ENCODE measurements at places on chromosomes 2 and 18.

DNA sequence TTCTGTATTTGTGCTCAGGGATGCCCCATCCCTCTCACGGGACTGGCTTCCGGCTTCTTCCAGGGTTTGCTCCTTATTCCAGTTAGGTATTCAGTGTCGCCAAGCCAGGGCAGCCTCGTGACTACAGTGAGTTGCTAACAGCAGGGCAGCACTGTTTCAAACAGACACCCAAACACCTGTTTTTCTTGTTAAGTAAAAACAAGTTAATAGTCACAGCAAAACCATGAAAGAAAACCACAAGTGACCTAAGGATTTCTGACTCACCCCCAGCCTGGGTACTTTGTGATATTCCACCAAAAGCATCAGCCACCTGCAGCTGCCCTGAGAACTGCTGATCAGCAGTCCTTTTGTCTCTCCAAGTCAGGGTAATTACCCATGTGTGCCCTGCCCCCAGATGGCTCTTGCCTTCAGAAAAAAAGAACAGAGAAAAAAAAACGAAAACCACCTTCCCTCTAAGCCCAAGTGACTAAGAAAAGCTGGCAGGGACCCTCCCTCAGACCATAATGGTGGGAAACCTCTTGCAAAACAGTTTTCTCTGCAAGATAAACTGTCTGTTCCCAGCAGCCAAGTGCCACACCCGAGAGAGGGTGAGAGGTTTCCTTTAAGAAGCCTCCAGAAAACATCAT, 178.2 kb downstream of the ANAPC1 start:
- H3K36me3 ChIP-seq = no peaks in the 10 kb centered on the region
- no peak for DNase-seq

DNA sequence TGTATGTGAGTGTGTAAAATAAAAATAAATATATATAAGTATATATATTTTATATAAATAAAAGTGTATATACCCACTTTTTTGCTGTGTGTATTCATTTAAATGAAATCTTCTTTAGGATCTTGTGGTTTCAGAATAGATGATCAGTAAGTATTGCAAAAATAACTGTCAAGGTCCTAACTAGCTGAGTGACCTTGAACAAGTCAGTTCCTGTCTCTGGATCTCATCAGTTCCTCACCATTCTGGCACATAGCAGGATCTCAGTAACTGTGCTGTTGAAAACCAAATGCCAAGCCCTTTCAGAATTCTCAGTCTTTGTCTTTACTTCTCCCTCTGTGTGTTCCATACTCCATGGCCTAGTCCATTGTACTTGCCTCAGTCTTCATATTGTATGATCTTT, 115.3 kb upstream of the CXCR4 start:
- DNase-seq = no peak
- H3K27me3 ChIP-seq = no peaks in the 10 kb centered on the region
- H3K27ac ChIP-seq = no peak overlapping the region
- no peaks in the 10 kb centered on the region for H3K36me3 ChIP-seq
- peaks cover 5% of the 10 kb centered on the region for H3K4me1 ChIP-seq
- no peak overlapping the region for H3K4me3 ChIP-seq

- no peak for DNase-seq
- no peak overlapping the region for H3K27ac ChIP-seq
- no peak overlapping the region for H3K4me3 ChIP-seq
Measured at GRCh38 chr2:200148366-200148765, 158.1 kb upstream of the SPATS2L start.

DNA sequence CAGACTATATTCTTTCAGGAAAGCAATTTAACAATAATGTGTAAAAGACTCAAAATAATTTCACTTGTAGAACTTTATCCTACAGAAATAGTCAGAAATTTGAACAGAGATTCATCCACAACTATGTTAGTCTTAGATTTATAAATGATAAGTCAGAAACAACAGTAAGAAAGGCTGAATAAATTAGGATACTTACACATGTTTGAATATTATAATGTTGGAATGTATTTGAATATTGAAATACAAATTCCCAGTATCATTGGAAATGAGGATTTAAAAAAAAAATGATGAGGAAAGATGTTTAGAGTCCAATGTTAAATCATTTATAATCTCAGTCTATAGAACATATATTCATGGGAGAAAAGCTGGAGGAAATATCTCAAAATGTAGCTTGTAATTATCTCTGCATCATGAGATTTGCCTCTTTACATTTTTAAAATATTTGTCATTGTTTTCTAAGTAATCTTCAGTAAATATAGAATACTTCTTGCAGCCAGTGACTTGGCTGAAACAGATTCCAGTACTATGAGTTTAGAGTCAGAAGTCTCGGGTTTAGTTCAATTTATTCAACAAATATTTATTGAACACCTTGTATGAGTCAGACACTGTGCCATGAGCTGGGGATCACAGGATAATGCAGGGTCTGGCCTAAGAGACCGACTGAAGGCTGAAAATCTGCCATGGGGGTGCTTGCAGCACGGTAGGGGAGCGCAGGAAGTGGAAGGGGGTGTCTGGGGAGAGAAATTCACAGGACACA, 32.3 kb downstream of the CXCR4 start:
- H3K4me1 ChIP-seq = no peaks in the 10 kb centered on the region
- DNase-seq = no peak
- no peaks in the 10 kb centered on the region for H3K36me3 ChIP-seq
- H3K27ac ChIP-seq = no peak overlapping the region

DNA sequence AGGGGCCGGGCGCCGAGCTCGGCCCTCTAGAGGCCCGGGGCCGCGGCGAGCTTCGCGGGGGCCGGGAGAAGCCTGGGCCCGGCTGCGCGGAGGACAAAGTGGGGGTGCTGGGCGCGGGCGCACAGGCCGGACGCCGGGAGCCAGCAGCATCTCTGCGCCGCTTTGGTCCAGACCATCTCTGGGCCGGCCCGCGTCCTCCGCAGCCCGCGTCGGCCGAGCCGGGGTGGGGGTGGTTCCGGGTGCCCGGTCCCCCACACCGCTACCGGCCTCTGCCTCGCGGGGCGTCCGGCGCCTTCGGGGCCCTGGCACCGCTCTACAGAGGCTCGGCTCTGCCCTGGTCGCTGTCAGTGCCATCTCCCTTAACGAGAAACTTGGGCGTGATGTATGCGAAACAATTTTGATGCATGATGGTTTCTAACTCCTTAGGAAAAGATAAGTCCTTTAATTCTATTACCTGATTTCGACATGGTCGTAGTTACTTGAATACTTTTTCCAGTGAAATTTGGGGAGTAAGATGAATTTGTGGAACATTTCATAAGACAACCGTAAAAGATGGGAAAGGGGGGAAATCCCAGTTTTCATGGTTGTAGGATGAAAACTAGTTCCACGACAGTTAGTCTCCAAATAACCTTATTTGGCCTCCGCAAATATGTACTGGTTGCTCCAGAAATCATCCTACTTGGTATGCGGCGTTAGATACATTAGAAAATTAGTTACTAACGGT, 562 bp downstream of the TWSG1 start:
- DNase-seq = peak; percentile 53
- peak overlapping the region; percentile 84 for H3K4me3 ChIP-seq
- no peaks in the 10 kb centered on the region for H3K36me3 ChIP-seq
- no peaks in the 10 kb centered on the region for H3K27me3 ChIP-seq

DNA sequence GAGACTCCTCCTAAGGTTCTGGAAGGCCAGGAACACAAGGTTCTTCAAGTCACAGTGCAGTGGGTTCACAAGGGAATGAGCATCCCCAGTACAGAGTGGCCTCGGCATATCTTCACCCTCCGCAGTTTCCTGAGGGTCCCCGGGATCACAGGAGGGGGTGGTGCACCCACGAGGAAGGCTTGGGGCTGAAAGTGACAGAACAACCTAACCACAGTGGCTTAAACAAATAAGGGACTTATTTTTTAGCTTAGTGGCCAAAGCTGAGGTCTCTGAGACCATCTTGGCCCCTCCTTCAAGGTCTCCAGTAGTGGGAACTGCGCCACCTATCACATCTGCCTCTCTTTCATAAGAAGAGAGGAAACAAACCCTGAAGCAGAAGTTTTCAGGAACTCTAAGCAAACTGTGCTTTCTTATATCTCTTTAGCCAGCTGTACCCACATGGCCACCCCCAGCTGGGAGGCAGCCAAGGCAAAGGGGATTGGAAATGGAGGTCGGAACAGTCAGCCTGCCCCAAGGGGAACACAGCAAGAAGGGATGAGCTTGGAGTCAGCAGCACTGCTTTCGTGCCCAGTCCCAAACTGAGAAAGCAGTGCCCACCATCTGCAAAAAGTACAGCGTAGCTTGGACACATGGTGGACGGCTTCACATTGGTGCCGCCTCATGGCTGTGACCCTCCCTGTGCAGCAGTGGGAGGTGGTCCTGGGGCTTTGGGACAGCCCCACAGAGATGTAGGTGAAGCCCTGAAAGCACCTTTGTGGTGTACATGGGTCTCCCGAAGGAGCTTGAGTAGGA, 260.0 kb upstream of the ID2 start:
- H3K4me1 ChIP-seq = no peaks in the 10 kb centered on the region
- H3K36me3 ChIP-seq = no peaks in the 10 kb centered on the region
- H3K27ac ChIP-seq = no peak overlapping the region
- DNase-seq = no peak
- no peak overlapping the region for H3K4me3 ChIP-seq
- H3K27me3 ChIP-seq = no peaks in the 10 kb centered on the region

GRCh38 chr2:85308896-85309555, 18.8 kb downstream of the TGOLN2 start:
- H3K4me1 ChIP-seq = no peaks in the 10 kb centered on the region
- H3K27ac ChIP-seq = peak overlapping the region; percentile 69
- H3K4me3 ChIP-seq = no peak overlapping the region
- H3K27me3 ChIP-seq = no peaks in the 10 kb centered on the region
- no peak for DNase-seq
- H3K36me3 ChIP-seq = peaks cover 6% of the 10 kb centered on the region

GRCh38 chr2:231221761-231222160, 23.3 kb downstream of the ARMC9 start:
- no peak overlapping the region for H3K27ac ChIP-seq
- peaks cover 5% of the 10 kb centered on the region for H3K4me1 ChIP-seq
- no peak for DNase-seq
- no peaks in the 10 kb centered on the region for H3K36me3 ChIP-seq
- no peak overlapping the region for H3K4me3 ChIP-seq

DNA sequence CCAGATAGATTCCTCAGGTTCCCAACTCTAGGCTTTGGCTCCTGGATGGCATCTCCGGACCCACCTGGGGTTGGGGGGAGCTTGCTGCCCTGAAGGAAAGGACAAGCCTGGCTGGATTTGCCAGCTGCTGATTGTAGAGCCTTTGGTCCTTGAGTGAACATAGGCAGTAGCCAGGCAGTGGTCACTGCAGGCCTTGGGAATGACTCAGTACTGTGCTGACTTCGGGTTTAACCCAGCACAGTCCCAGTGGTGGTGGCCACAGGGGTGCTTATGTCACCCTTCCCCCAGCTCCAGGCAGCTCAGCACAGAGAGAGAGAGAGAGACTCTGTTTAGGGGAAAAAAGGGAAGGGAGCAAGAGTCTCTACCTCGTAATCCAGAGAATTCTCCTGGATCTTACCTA, 27.7 kb upstream of the ACTR2 start:
- H3K27ac ChIP-seq = no peak overlapping the region
- no peaks in the 10 kb centered on the region for H3K4me1 ChIP-seq
- no peak overlapping the region for H3K4me3 ChIP-seq
- no peaks in the 10 kb centered on the region for H3K27me3 ChIP-seq
- DNase-seq = no peak
- H3K36me3 ChIP-seq = no peaks in the 10 kb centered on the region

GRCh38 chr2:15116830-15117229, 444.3 kb downstream of the NBAS start:
- H3K27ac ChIP-seq = no peak overlapping the region
- H3K4me1 ChIP-seq = no peaks in the 10 kb centered on the region
- DNase-seq = no peak
- no peaks in the 10 kb centered on the region for H3K36me3 ChIP-seq
- no peak overlapping the region for H3K4me3 ChIP-seq

- H3K27me3 ChIP-seq = no peaks in the 10 kb centered on the region
- no peak overlapping the region for H3K4me3 ChIP-seq
- no peak for DNase-seq
- H3K36me3 ChIP-seq = no peaks in the 10 kb centered on the region
- no peak overlapping the region for H3K27ac ChIP-seq
Measured at GRCh38 chr2:63364866-63365265, 223.4 kb downstream of the WDPCP start.

GRCh38 chr2:205366336-205367060, 315.8 kb upstream of the NRP2 start:
- no peak overlapping the region for H3K27ac ChIP-seq
- H3K4me3 ChIP-seq = no peak overlapping the region
- DNase-seq = no peak
- no peaks in the 10 kb centered on the region for H3K27me3 ChIP-seq
- no peaks in the 10 kb centered on the region for H3K4me1 ChIP-seq

DNA sequence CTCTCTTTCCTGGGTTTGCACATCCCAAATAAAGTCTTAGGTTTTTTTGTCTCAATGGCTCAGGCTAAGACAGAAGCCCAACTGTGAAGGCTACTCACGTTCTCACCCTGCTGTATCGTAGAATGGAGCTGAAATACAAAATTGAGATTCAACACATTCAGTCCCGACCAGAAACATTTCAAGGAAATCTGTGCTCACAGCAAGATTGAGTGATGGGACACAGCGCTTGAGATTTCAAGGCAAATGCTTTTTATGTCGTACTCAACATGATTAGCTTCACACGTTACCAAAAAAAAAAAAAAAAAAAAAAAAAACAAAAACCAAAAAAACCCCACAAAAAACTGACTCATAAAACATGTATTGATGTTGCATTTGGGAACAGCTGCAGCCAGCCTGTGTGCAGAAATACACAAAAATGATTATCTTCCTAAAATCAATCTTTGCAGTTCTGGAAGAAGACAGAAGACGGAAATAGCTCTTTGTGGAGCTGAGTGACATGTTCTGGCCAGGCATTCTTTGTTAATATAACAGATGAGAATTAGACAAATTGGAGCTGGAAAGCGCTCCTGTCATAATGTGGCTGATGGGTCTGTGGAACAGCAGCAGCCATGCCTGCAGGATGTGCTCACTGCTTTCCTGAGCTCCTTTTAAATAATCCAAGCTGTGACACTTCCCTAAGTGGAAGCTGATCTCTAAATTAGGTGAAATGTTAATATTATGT, 453.2 kb downstream of the LPIN1 start:
- H3K4me1 ChIP-seq = no peaks in the 10 kb centered on the region
- no peak overlapping the region for H3K27ac ChIP-seq
- no peaks in the 10 kb centered on the region for H3K36me3 ChIP-seq
- H3K4me3 ChIP-seq = no peak overlapping the region

DNA sequence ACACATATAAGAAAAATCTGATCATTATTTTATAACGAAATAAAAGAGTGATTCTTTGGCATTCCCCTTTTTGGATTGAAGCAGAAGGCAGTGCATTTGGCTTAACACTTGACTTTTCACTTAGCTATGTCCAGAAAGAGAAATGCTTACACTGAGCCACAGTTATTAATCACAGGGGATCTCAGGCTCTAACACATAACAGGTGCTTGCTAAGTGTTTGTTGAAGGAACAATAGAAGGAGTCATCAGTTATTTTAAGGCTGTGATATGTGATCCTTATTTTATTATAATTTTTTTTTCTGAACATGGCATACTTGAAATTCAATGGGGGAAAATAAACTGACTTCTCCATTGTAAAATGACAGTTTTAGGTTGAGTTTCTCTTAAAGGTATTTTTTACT, 209.5 kb downstream of the UBE2E3 start:
- no peaks in the 10 kb centered on the region for H3K36me3 ChIP-seq
- no peak for DNase-seq
- no peak overlapping the region for H3K4me3 ChIP-seq
- no peaks in the 10 kb centered on the region for H3K27me3 ChIP-seq
- H3K27ac ChIP-seq = no peak overlapping the region
- no peaks in the 10 kb centered on the region for H3K4me1 ChIP-seq

GRCh38 chr2:160356485-160356884, 137.1 kb downstream of the RBMS1 start:
- H3K27ac ChIP-seq = no peak overlapping the region
- DNase-seq = no peak
- H3K4me1 ChIP-seq = no peaks in the 10 kb centered on the region
- H3K36me3 ChIP-seq = no peaks in the 10 kb centered on the region
- H3K27me3 ChIP-seq = no peaks in the 10 kb centered on the region
- no peak overlapping the region for H3K4me3 ChIP-seq

Measured in breast epithelium (tissue), 4 donors.